Activated effector memory CD4-positive, alpha-beta T cell treated with anti-CD3 and anti-CD28 coated beads, Interleukin-2, amount 50 U/mL, for 16 hours (primary cell): ENCODE measurements at places on chromosomes 16 and 17.

- DNase-seq: no peak
These were observed 388.2 kb upstream of the MAF start for GRCh38 chr16:79988721-79989220.

DNA sequence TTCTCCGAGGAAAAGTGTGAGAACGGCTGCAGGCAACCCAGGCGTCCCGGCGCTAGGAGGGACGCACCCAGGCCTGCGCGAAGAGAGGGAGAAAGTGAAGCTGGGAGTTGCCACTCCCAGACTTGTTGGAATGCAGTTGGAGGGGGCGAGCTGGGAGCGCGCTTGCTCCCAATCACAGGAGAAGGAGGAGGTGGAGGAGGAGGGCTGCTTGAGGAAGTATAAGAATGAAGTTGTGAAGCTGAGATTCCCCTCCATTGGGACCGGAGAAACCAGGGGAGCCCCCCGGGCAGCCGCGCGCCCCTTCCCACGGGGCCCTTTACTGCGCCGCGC is at the start of gene ERBB2:
Gene ERBB2 (plus strand): TSS at position 247 of the 330 bp plus-strand sequence. CDS start 175 bp downstream, outside the sequence.
- no peak for DNase-seq

DNA sequence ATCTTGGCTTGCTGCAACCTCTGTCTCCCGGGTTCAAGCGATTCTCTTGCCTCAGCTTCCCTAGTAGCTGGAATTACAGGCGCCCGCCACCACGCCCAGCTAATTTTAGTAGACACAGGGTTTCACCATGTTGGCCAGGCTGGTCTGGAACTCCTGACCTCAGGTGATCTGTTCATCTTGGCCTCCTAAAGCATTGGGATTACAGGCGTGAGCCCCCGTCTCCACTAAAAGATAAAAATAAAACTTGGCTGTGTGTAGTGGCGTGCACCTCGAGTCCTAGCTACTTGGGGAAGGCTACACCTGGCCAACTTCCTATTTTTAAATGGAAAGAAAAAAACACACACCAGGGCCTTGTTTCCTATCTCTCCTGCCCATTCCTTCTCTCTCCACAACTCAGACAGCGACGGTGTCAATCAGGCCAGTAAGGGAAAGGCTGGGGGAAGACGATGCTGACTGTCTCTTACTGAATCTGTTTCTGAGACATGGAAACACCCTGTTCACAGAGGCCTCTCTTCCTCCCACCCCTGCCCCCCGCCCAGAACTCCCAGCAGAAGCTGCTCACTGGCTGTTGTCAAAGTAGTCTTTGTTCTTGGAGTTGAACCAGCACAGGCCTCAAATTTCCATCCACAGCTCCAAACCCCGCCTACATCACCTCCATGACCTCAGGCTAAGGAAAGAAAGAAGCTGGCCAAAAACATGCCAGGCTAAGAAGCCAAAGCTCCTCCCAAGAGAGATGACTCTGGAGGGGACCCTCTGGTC is 96.6 kb downstream of the NXN start:
- DNase-seq: no peak

DNA sequence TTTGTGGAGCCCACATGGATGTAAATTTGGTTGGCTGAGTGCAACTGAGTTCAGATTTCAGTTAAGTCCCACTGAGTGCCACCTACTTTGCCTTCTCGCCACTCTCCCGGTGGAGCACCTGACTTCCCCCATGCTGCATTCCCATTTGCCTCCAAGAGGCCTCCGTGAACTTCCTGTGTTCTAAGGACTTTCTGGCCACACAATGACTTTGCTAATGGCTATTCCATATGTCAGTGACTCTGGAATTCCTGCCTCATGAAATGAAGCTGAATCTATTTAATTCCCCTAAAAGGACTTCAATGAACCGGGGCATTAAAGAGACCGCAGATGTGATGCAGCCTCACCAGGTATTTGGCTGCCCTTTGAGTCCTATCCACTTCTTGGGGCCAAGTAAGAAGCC is 29.9 kb downstream of the ABCC12 start:
- DNase-seq: no peak

GRCh38 chr17:50360486-50361115 is 12.4 kb downstream of the MRPL27 start:
- no peak for DNase-seq

GRCh38 chr16:30406795-30407101 is 658 bp upstream of the ZNF771 start:
- no peak for DNase-seq

DNA sequence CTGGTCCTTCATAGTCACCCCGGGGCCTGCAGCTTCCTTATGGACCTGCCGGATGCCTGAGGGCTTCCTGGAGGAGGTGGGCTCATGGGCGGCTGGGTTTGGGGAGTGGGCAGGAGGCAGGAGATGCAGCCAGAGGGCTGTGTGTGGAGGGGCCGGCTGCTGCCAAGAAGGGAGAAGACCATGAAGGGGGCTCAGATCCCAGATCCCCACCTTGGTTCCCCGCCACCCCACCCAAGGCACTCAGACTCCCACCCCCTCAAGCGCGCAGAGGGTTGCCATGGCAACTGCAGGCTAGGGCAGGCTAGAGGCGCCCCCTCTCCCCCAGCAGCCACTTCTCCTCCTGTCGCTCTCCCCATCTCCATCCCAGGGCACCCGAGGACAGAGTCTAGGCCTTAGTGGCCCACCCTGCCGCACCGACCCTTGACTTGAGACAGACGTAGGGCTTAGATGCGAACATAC is 104.5 kb downstream of the CRLF3 start:
- peak; percentile 41 for DNase-seq

- peak; percentile 63 for DNase-seq
These were observed 110.8 kb downstream of the C16orf78 start for GRCh38 chr16:49484451-49484849.

- no peak for DNase-seq
These were observed 18.8 kb downstream of the AXIN2 start for GRCh38 chr17:65542610-65543009.

- no peak for DNase-seq
These were observed 62.4 kb downstream of the VMP1 start for GRCh38 chr17:59769887-59770286.

GRCh38 chr17:56733833-56734232 is 99.9 kb downstream of the C17orf67 start:
- no peak for DNase-seq

DNA sequence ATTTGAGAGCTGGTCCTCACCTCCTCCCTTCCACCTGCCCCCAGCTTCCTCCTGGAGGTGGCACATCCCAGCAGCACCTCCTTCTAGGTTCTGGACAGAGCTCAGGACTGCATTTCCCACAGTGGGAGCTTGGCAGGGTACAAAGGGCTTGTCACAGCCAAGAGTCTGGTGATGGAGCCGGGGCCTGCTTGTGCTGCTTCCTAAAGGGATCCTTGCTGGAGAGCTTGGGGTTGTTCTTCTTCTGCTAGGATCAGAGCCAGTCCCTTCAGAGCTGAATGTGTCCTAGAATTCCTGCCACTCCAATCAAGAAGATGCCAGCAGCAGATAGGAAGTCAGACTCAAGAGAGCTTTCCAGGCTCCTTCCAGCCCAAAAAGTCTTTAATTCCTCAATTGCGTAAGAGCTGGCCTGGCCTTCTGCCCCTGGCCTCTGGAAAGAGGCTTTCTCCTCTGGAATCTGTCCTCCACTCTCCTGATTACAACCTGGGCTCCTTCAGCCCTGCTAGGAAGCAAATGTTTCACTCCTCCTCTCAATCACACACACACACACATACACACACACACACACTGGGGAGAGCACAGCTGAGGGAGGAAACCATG is 4.4 kb downstream of the CD300E start:
- DNase-seq: no peak

DNA sequence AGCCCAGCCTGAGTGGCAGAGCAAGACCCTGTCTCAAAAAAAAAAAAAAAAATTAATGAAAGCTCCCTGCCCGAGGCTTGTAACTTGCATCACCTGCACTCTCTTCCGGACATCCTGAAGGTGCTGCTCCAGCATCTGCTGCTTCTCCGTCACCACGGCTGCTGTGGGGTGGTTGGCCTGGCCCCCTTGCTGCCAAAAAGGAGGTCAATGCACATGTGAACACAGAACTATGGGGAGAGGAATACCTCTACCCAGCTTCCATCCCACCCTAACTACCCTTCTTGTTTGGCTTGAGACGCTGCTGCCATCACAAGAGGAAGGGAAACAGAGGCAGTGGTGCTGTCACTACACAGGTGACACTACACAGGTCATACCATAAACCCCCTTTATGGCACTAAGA is 49.0 kb downstream of the STAT3 start:
- DNase-seq: no peak

DNA sequence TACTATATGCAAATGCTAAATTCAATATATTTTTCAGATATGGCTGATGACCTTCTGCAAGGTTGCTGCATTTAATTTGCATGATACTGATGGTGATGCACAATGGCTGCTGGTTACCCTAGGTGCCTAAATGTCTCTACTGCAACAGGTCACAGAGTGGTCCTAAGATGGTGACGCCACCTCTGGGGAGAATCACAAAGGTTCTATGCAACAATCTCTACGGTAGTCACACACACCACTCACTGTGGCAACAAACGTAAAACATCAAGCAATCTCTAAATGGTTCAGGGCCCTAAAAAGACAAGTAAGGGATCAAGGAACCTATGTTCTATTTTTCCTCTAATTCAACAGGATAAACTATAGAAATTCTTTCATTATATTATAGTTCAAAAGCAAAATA is 293.3 kb downstream of the CEP112 start:
- DNase-seq: no peak

DNA sequence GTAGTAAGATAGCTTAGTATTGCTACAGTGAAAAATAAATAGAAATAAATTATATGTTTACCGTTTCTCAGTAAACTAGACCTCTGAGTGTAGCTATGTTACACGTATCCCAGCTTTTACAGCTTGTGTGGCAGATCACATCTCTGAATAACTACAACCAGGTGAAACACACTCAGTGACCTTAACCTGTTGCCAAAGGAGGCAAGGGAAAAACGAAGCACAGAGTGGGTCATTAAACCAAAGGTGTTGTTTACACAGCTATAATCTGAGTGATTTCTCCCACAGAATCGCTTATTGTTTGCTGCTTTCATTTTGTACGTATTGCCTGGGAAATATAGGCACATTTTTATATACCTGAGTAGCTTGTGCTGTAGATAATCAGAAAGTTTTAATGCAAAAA is 688.2 kb upstream of the KIF2B start:
- no peak for DNase-seq

DNA sequence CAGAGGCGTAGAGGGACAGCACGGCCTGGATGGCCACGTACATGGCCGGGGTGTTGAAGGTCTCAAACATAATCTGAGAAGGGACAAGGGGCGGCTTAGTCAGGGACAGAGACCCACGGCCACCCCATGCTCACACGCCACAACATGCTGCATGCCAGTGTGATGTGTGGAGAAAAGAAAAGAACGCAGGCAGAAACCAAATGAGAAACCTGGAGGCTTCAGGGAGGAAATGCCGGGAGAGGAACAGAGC is 1.1 kb downstream of the ACTG1 start:
- DNase-seq: no peak

- DNase-seq: no peak
These were observed 11.8 kb downstream of the HMOX2 start for GRCh38 chr16:4487955-4488498.

GRCh38 chr17:73317513-73318426 is 6.0 kb upstream of the CDC42EP4 start:
- no peak for DNase-seq

GRCh38 chr17:82096709-82097183 is 1.3 kb downstream of the FASN start:
- peak; percentile 62 for DNase-seq

- no peak for DNase-seq
These were observed 6.7 kb upstream of the WFIKKN2 start for GRCh38 chr17:50828508-50829170.

GRCh38 chr17:80457236-80457856 is 19.1 kb downstream of the NPTX1 start:
- no peak for DNase-seq
